Fibroblast of skin of back (primary cell): ENCODE measurements at places on chromosomes 2 and 18.

DNA sequence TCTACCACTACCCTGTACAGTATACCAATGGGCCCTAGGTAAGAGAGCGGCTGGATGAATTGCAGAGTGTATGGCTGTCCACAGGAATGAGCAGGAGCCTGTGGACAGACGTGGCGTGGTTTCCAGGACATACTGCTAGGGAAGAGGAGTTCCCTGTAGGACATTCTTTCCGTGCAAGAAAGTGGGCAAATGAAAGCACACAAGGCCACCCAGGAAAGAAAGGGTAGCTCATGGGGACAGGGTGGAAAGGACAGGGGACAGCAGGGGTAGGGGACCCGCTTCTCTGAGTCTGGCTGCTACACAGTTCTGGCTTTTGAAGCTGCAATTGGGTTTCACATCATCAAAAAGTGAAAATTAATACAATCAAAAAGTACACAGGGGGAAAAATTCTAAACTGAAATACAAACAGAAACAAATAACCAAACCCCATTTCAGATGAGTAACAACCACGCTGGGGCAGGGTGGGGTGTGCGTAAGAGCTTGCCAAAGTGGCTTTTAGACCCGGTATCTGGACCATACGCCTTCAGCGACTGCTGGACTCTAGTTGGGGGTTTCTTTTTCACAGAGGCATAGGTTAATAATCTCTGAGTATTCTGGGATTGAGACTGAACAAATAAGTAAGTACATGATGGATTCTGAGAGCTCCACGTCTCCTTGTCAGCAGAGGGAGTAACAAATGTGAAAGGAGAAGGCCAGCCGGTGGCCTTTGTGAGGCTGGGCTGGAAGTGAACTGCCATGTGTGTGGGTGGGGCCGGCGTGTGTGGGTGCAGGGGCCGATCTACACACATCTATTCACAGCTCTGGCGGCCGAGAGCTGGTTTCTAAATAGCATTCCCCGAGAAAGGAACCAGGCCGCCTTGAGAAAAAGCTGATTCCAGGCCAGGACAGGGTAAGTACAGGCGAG, 84.0 kb downstream of the HDAC4 start:
- DNase-seq = no peak

DNA sequence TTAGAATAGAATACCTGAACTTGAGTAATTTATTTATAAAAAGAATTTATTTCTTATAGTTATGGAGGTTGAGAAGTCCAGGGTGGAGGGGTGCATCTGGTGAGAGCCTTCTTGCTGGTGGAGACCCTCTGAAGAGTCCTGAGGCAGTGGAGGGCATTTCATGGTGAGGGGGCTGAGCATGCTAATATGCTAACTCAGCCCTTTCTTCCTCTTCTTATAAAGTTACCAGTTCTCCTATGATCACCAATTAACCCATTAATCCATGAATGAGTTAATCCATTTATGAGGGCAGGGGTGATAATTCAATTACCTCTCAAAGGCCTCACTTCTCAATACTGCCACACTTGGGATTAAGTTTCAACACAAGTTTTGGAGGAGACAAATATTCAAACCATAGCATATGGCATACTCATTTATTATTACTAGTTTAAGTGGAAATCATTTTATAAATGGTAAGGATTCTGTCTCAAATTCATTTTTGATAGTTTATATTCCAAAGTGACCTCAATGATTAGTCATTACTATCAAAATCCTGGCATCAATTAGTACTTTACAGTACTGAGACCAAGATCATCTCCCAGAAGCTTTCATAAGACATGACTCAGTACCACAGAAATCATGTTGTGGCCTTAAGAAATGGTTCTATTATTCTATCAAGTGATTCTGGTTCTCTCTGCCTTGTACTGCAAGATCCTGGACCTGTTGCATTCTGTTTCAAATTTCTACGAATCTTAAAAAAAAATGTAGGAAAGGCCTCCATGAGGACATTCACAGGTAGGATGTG, 5.5 kb downstream of the ZNF396 start:
- peak; percentile 74 for DNase-seq

DNA sequence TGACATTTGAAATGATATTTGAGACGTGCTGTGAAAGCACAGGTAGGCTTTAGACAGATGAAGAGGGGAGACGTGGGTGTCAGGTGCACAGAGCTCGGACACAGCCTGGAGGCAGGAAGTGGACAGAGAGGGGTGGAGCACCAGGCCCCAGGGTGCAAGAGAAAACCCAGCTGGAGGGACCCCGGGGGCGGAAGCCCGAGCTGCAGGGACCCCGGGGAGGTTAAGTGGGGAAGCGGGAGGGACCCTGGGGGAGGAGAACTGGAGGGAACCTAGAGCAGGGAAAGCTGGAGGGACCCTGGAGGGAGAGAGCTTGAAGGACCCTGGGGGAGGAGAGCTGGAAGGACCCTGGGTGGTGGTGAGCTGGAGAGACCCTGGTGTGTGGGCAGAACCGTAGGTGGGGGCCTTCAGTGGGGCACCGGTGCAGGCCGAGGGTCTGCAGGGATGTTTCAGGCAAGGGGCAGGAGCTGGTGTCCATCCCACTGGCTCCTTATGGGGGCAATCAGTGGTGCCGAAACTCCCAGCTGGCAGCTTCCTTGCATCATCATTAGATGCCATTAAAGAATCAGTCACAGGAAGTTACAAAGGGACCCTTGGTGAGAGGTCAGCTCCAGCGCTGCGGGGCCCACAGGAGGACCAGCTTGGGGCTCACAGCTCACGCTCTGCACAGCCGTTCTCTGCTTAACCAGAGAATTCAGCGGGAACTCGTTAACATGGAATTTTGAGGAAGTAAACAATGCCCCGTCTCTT, 246.6 kb downstream of the EIPR1 start:
- no peak for DNase-seq

- no peak for DNase-seq
Observed at GRCh38 chr2:221467610-221468009, 104.5 kb downstream of the EPHA4 start.

DNA sequence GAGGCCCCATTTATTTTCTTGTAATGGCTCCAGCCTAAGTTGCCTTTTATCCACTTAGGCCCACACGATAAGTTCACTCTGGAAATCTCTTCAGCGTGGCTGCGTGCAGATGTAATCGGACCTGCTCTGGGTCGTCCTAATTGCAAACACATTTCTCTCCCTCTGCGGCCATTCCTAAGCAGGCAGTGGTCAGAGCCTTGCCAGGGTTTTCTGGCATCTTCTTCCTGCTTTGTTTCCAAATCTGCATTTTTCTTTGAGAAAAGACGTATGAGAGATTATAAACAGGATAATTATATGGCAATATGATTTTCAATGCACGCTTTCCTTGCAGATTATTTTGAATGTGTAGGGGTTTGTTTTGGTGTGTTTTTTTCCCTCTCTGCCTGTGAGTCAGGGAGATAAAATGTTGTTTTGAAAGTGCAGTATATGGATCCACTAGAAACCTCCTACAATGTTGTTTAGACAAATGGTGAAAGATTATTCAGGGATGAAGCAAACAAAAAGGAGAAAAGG, 239.4 kb upstream of the TANK start:
- peak; percentile 87 for DNase-seq

DNA sequence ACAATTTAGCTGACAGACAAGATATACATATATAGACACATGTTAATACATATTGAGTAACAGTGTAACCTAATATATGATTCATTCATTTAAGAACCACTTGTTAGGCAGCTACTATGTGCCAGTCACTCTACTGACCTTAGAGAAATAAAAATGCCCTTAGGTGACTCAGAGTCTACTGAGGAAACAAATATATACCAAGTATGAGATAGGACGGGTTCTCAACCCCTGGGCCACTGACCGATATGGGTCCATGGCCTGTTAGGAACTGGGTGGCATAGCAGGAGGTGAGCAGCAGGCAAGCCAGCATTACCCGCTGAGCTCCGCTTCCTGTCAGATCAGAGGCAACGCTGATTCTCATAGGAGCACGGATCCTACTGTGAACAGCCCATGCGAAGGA, 14.8 kb downstream of the STRN start:
- DNase-seq = peak; percentile 33

- DNase-seq = no peak
Observed at GRCh38 chr2:88582030-88582429, 45.2 kb downstream of the EIF2AK3 start.
